CD14-positive monocyte (primary cell): ENCODE measurements at places on chromosomes 3 and 15. TPM values are rescaled to one million over a fixed set of nuclear protein-coding genes. Genes with fewer than 3 reads are reported as not detected.

DNA sequence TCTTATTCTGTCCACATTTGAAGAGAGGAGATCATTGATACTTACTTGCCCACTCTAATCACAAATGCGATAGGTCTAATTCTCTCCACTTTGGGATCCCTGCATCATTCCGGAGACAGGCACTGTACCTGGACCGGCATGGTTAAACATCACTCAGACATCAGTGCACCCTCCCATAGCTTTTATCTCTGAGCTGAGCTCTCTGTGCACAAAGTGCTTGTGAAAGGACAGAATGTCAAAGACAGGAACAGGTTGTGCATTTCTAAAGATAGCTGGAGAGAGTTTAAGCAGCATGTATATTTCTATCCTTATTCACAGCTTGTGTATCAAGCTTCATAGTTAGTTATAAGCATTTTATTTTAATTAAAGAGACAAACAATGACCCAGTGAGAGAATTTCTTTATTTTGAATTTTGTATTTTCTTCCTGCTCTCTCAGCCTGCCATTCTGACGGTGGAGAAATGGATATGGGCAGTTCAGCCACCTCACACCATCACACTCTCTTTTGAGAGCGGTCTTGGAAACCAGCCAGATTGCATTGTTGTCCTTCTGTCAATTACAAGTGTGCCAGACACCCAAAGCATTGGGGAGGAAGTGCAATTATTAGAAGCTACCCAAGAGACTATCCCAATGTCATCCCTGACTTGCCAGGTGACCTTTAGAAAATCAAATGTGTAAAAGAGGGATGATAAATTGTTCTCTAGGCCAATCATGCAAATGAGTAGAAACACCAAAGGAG lies 65.2 kb upstream of the CHL1 start:
- no peaks in the 10 kb centered on the region for H3K27me3 ChIP-seq
- DNase-seq: no peak
- no peak overlapping the region for H3K27ac ChIP-seq
- H3K36me3 ChIP-seq: no peaks in the 10 kb centered on the region

WDR93 gene
- polyA plus RNA-seq: not detected in 2 replicates

GRCh38 chr3:133610031-133610430 lies 36.5 kb downstream of the CDV3 start:
- H3K27ac ChIP-seq: no peak overlapping the region
- H3K4me3 ChIP-seq: no peak overlapping the region
- H3K4me1 ChIP-seq: no peaks in the 10 kb centered on the region

- H3K36me3 ChIP-seq: no peaks in the 10 kb centered on the region
- H3K4me1 ChIP-seq: no peaks in the 10 kb centered on the region
- H3K27ac ChIP-seq: no peak overlapping the region
Observed at GRCh38 chr3:60669636-60670035, 581.6 kb downstream of the FHIT start.

DNA sequence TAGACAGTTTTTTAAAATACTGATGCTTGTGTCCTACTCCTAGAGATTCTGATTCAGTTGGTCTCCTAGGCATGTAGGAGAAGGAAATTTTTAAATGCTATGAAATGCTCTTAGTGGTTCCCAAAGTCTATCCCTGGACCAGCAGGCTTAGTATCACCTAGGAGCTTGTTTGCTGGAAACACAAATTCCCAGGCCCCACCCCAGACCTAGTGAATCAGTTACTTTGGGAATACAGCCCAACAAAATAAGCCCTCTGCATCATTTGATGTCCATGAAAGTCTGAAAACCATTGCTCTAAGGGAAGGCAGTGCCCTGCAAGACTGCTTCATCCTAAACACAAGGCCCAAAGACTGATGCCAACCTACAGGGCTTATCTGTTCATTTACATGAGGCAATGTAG lies 36.3 kb downstream of the CCNL1 start:
- H3K4me1 ChIP-seq: no peaks in the 10 kb centered on the region
- no peaks in the 10 kb centered on the region for H3K36me3 ChIP-seq
- H3K27me3 ChIP-seq: peaks cover 2% of the 10 kb centered on the region

GRCh38 chr3:177212278-177212610 lies 15.0 kb upstream of the TBL1XR1 start:
- no peaks in the 10 kb centered on the region for H3K4me1 ChIP-seq
- H3K27ac ChIP-seq: no peak overlapping the region
- no peak for DNase-seq

- no peak overlapping the region for H3K27ac ChIP-seq
- H3K4me3 ChIP-seq: no peak overlapping the region
- H3K27me3 ChIP-seq: no peaks in the 10 kb centered on the region
- no peak for DNase-seq
- peaks cover 8% of the 10 kb centered on the region for H3K4me1 ChIP-seq
- no peaks in the 10 kb centered on the region for H3K36me3 ChIP-seq
Observed at GRCh38 chr15:60993008-60993407, 236.1 kb downstream of the RORA start.

DNA sequence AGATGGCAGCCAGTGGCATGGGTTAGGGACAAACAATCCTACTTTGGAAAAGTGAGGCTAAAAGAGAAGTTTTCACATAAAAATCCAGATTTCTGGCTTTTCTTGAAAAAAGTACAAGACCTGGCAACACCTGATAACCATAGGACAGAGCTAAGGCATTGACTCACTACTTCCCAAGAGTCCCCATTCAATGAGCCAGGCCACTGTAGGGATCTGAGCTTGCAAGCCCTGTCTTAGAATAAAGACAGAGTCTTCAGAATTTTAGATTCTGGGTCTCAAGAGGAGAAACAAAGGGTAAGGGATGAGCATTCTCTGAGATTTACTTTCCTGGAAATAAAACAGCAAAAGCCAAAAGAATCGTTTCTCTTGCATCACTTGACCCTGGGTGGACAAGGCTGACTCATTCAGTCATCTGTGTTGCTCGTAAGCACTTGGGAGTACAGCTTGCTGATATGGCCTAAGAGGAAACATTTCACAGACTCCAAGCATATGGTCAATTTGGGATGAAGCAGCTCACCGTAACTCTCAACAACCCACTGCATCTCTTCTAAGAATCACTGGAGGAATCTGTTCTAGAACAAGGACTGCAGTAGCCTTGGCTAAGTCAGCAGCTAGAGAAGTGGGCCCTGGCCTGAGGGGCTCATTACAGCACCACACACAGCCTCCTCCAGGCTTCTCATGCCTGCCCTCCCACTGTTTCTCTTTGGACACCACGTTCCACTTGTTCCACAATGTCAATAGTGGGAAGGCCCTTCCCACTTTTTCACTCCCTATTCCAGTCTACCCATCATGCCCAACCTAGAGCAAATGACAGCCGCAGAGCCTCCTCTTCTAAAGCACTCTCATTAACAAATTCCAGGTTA lies 86.2 kb downstream of the RFTN1 start:
- peaks cover 25% of the 10 kb centered on the region for H3K36me3 ChIP-seq
- no peak overlapping the region for H3K27ac ChIP-seq
- no peaks in the 10 kb centered on the region for H3K27me3 ChIP-seq
- peak; percentile 5 for DNase-seq

GRCh38 chr15:63422891-63423590 lies 41.4 kb upstream of the CA12 start:
- no peaks in the 10 kb centered on the region for H3K27me3 ChIP-seq
- H3K27ac ChIP-seq: no peak overlapping the region
- DNase-seq: no peak
